OCI-M1 (cell line): ENCODE measurements at places on chromosomes 11 and 22.

- DNase-seq: no peak
Measured at GRCh38 chr11:85949798-85950197, 94.6 kb downstream of the CCDC83 start.

- no peak for DNase-seq
Measured at GRCh38 chr22:29032584-29032983, 29.0 kb downstream of the C22orf31 start.

DNA sequence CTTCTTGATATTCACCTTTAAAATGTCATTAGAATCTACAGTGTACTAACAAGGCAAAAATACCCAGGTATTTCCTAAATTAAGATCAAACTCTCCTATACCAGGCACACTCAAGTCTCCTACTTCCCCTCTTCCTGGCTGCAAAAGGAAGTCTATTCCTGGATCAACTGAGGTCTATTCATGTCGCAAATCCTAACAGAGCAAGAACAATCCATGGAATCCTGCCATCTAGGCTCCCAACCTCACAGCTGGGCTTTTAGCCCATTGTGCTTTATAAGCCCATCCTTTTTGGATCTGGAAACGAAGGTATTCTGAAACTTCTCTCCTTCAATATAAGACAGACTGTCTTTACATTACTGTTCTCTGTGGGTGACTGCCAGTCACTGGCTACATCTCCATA lies 161.8 kb downstream of the SOX6 start:
- DNase-seq: no peak

DNA sequence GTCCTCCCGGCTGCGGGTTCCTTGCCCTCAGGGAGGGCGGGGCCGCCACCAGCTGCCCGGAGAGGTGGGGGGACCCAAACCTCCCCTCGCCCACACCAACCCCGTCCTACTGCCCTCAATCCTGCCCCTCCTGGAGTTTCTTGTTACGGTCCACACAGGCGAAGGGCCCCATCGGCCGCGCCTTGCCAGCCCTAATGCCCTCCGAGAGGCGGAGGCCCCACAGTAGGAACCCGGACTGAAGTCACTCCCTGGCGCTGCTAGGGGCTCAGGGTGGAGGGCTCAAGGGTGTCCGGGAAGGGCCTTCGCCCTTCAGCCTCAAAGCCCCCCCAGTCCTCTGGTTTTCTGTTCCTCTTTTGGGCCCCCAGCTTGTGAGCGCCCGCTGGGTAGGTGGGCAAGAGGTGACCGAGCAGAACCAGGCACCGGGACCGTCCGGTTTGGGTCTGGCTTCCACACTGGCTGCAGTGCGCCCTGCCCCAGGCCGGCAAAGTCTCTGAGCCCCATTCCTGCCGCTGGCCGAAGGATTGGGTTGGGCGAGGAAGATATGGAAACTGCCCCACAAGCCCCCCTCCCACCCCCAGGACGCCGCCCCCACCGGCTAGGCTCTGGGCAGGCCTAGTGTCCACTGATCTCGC lies 24.5 kb downstream of the DUSP8 start:
- no peak for DNase-seq

DNA sequence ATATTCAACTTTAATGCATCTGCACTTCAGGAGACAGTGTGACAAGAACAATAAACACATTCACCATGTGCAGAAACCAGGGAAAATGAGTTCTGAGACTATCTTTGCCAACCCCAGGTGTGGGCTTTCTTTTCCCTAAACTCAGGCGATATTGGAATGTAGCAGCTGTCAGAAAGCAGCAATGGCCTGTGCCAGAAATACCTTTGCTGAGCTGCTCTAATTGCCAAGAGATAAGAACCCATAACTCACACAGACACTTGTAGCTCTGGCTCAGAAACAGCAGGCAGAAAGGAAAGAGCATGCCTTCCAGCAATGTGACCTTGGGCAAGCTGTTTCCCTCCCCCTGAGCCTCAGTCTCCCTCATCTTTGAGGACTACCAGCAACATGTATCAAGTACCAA lies 77.6 kb downstream of the PLEKHA7 start:
- no peak for DNase-seq

- DNase-seq: no peak
Measured at GRCh38 chr22:37317698-37318210, 35.4 kb downstream of the CYTH4 start.

DNA sequence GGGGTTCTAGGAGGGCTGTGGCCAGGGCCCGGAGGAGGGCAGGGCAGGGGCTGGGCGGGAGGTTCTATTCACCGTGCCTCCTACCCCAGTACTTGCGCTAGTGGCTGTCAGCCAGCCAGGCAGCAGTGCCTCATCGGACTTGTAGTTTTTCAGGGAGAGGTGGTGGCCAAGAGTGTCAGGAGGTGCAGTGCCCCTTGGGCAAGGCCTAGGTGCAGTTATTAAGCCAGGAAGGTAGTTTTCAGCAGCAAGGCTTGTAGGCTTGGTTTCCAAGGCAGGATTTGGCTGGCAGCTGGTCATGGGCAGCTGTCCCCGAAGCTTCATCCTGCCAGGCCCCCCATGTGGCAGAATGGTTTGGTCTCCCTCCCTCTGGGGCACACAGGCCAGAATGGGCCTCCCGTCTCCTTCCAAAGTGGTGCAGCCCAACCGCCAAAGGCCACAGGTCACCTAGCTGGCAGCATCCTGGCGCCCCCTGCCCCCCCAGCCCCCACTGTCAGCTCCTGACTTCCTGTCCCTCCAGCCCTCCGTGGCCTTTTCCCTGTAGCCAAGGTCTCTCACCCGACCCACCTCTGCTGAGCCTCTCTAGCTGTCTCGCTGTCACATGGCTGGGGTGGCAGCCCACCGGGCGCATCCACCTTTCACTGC lies 8.5 kb downstream of the CCDC88B start:
- no peak for DNase-seq

DNA sequence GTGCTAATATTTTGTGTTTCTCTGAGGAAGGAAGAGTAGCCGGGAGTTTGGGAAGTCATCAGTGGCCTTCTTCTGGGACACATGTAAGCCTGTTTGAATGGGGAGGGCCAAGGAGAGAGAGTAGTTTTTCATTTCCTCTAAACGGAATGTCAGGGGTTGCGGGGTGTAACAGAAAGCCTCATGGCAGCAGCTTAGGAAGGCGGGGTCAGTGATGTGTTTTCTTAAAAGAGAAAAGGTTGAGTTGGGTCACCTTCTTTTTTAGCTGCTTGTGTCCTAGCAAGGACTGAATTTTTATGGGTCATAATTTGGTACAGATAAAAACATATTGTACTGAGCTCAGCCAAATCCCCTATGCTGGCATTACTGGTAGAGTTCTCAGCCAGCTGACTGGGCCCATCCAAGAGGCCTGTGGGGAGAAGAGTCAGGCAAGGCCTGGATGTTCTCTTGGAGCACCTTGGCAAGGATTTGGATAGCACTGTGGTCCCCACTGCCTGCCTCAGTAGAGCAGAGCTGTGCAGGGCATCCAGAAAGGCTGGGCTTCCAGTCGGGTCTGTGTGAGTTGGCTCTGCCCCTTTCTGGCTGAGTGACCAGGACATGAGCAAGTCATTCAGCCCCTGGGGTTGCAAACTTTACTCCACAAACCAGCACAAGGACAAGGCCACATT lies 29.4 kb upstream of the NAV2 start:
- DNase-seq: no peak

DNA sequence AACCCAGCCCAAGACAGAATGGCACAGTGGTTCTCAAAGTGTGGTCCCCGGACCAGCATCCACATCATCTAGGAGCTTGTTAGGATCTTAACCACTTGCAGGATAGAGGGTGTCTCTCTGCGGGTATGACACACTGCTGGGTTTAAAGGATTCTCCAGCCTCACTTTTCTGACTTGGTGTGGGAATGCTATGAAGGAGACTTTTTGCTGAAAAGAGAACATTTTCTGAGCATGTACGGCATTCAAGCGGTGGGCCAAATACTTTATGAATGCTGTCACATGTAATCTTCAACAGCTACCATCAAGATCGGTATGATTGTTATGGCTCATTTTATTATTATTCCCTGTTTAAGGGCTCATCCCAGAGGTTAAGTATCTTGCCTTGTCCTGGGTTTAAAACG lies 1.8 kb upstream of the CD82 start:
- no peak for DNase-seq

- no peak for DNase-seq
Measured at GRCh38 chr22:20652582-20652981, 121.3 kb upstream of the SERPIND1 start.

GRCh38 chr22:46592390-46592872 lies 27.8 kb upstream of the GRAMD4 start:
- DNase-seq: peak; percentile 55

DNA sequence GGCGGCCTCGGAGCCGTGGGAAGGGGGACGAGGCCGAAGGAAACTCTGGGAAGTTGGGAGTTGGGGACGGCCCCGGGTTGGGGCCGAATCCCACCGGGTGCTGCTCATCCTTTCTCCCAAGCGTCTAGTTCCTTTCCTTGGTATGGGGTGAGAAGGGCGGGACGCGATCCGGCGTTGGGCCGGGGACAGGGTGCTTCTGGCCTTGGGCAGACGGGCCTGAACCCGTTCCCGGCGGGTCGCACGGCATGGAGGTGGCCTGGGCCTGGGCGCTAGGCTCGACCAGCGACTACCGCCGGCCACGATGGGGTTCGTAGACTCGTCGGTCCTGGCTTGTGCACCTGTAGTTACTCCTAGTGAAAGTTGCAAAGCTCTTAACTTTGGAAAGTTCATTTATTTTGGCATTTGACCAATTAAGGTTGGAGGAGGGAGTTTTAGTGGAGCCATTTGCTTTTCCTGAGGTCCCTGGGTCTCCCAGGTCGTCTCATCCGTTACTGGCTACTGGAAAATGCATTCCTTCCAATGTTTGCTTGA lies 1.0 kb downstream of the SYT9 start:
- no peak for DNase-seq

GRCh38 chr11:127925475-127925874 lies 661.9 kb downstream of the ETS1 start:
- DNase-seq: no peak

DNA sequence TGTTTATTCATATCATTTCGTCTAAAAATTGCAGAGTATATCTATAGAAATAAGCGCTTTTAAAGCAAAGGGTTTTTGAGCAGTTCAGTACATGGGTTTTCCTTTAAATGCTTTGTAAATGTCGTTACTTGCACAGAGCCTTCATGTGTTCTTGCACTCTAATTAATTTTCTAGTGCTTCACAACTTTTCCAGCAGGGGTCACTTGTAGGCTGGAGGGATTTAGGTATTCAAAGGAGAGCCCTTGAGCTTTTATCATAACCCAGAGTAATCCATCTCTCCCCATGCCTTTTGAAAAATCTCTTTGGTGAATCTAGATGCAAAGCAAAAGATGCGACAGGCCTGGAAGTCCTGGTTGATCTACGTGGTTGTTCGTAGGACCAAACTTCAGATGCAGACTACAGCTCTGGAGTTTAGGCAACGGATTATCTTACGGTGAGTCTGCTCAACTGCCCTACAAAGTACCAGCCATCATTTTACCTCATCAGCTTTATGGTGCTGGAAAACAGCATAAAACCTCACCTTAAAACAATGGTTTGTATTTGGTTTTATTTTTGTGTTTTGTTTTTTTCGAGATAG lies 60.4 kb downstream of the SFI1 start:
- peak; percentile 76 for DNase-seq

- peak; percentile 64 for DNase-seq
Measured at GRCh38 chr22:30196141-30196879, 50.2 kb downstream of the LIF start.

- no peak for DNase-seq
Measured at GRCh38 chr11:58006940-58007339, 16.7 kb upstream of the OR9Q1 start.

- no peak for DNase-seq
Measured at GRCh38 chr22:39739338-39740027, 154.1 kb downstream of the ENTHD1 start.

DNA sequence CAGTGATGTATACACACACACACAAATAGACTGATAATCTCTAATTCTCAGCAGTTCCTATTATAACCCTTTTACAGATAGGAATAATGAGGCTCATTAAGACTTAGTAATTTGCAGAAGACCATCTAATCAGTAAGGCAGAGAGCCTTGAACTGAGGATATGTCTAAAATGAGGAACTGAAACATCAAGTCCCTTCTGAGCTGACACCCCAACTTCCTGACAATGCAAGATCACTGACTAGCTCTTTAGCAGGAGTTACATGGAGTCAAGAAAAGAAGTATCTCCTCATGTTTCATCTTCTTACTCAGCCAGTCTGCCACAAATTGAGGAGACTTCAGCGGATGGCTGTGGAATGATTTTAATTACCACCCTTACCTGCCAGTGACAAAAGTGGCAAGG lies 193.0 kb downstream of the MSANTD4 start:
- DNase-seq: no peak

GRCh38 chr22:24043958-24044357 lies 32.9 kb downstream of the CABIN1 start:
- peak; percentile 67 for DNase-seq

GRCh38 chr11:69359735-69360480 lies 66.0 kb downstream of the MYEOV start:
- no peak for DNase-seq

DNA sequence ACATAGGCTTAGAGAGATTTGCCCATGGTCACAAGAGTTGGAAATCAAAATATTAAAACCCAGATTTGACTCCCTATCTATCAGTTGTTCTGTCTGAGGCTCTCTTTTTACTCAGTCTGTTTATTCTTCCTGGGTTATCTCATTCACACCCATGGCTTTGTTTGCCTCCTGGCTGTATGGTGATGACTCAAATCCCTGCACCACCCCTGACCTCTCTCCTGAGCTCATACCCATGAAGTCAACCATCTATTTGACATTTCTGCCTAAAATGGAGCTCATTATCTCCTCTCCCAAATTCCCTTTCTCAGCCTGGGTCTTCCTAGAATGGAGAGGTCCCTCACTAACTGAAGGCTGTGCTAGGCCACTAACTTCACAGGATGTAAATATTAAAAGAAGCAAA lies 27.8 kb upstream of the CCDC134 start:
- DNase-seq: no peak

DNA sequence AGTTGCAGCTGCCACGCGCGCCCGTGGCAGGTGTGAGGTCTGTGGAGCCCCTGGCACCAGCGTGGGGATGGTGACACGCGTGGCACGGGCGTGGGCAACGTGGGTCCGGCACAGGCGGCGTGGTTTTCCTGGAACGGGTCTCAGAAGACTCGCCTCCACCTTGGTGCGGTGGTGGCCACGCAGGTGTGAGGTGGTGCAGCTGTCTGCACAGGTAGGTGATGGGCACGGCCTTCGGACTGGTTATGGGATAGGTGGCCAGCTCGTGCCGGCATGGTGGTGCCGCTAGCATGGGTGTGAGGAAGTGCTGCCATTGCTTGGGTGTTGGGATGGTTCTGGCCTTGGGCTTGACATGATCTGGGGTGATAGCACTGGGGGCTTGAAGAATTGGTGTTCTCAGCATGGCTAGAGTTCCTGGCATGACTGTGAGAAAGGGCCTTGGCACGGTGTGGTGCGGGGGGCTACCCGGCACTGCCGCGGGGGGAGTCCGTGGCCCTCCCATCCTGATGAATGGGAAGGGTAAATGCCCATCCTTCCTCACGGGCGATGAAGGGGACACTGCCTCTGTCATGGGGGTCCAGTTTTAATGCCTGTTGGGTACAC lies 531 bp downstream of the DAGLA start:
- DNase-seq: no peak

- no peak for DNase-seq
Measured at GRCh38 chr11:101401245-101401644, 182.6 kb downstream of the TRPC6 start.
